ENCODE measurements at places on chromosomes 7 and 10. TPM values are rescaled to one million over a fixed set of nuclear protein-coding genes. Genes with fewer than 3 reads are reported as not detected.

DNA sequence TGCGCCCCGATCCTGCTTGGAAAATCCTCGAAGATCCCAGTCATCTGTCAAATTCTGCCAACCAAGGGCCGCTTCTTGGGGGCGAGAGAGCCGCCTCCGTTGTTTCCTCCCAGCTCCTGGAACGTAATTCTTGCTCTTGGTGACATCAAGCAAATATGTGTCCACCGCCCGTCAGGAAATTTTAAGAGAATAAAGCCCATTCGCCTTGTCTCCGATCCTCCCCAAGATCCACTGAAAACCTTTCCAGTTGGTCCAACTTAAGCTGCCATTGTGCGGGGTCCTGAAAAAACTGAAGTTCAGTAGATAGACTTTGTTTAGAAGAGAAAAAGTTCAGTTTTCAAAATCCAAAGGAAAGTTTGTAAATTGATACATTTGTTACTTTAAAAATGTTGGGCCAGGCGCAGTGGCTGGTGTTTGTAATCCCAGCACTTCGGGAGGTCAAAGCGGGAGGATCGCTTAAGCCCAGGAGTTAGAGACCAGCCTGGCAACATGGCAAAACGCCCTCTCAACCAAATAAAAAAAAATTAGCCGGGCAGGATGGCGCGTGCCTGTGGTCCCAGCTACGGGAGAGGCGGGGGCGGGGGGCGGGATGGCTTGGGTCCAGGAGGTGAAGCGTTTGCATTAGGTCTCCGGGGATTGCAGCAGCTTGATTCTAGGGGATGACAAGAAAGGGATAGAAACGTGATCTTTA lies 1.0 kb upstream of the ZNF800 start:
- H3K4me1 ChIP-seq: peaks cover 53% of the 10 kb centered on the region
- DNase-seq: no peak
- H3K27me3 ChIP-seq: no peaks in the 10 kb centered on the region
- H3K27ac ChIP-seq: peak overlapping the region; percentile 98
- peaks cover 12% of the 10 kb centered on the region for H3K36me3 ChIP-seq

DNA sequence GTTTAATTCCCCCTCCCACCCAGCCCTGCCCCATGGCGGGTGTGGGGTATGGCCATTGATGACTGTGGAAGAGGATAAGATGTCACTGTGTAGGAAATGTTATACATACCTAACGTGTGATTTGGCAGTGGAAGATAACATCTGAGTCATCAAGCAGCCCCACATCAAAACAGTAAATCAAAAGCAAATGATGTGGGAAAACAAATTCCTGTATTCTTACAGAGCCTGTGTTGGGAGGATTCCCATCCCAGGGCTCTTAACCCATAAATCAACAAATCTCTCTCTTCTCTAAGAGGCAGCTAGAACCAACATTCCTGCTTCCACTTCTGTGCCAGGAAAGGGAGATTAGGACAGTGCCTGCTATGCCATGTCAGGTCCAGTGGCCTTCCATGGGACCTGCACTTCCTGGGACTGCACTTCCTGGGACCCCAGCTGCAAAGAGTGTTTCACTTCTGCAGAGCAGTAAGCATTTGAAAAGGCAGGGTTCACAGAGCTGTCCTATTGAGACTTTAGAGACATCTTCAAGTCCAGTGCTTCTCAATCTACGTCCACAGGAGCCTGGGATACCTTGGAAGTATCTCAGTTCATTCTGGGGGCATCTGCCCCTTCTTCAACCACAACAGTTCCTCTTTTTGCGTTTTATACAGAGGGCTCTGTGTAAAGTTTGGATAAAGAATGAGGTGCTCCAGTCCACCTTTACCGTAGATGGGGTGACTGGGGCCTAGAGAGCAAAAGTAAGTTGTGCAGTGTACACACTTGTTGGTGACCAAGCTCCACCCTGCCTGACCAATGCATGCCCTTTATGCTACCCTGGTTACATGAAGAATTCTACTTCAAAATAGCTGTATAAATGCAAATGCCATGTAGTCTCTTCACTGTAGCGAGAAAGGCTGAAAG lies 45.7 kb downstream of the ATXN7L1 start:
- H3K27me3 ChIP-seq: no peaks in the 10 kb centered on the region
- no peak overlapping the region for H3K4me3 ChIP-seq
- peaks cover 11% of the 10 kb centered on the region for H3K4me1 ChIP-seq
- H3K36me3 ChIP-seq: no peaks in the 10 kb centered on the region

GRCh38 chr7:2807845-2808772 lies 36.0 kb downstream of the GNA12 start:
- peaks cover 91% of the 10 kb centered on the region for H3K4me1 ChIP-seq
- H3K4me3 ChIP-seq: no peak overlapping the region
- H3K27me3 ChIP-seq: no peaks in the 10 kb centered on the region
- no peak for DNase-seq

SAMD9 gene
- total RNA-seq: 2.8 TPM

TRIM74 gene
- not detected for total RNA-seq

- H3K27ac ChIP-seq: no peak overlapping the region
- no peak overlapping the region for H3K4me3 ChIP-seq
- DNase-seq: no peak
- no peaks in the 10 kb centered on the region for H3K36me3 ChIP-seq
- no peaks in the 10 kb centered on the region for H3K27me3 ChIP-seq
Measured at GRCh38 chr7:135102372-135102771, 45.5 kb upstream of the TMEM140 start.

PDCD11 gene
- 11.2 TPM for total RNA-seq

GRCh38 chr7:126501617-126502016 lies 751.1 kb downstream of the GRM8 start:
- no peaks in the 10 kb centered on the region for H3K36me3 ChIP-seq
- no peak for DNase-seq
- H3K27ac ChIP-seq: no peak overlapping the region
- peaks cover 4% of the 10 kb centered on the region for H3K4me1 ChIP-seq
- H3K4me3 ChIP-seq: no peak overlapping the region

DNA sequence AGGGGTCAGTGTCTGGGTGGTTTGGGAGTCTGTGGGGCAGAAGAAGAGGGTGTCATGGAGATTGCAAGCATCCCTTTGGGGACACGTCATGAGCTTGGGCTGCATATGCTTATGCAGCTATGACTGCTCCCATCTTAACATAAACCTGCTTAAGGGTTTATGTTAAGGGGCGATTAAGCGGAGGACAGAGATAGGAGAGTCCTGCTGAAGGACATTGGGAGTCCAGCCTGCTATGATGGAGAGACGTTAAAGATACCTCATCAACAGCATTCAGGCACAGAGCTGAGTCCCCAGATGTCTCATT lies 76.8 kb upstream of the AKR1E2 start:
- H3K4me1 ChIP-seq: no peaks in the 10 kb centered on the region
- no peaks in the 10 kb centered on the region for H3K27me3 ChIP-seq
- no peak overlapping the region for H3K27ac ChIP-seq
- no peak overlapping the region for H3K4me3 ChIP-seq
